Mammary epithelial cell (primary cell): ENCODE measurements at places on chromosomes 3 and 15. TPM values are rescaled to one million over a fixed set of nuclear protein-coding genes. Genes with fewer than 3 reads are reported as not detected.

CAPN3 gene
- total RNA-seq = 12.7 and 13.0 TPM in 2 replicates

ABHD17C gene
- total RNA-seq = 5.2 TPM

HTR3E gene
- total RNA-seq = not detected

CADPS gene
- total RNA-seq = not detected

SCN5A gene
- not detected in 2 replicates for total RNA-seq
